Stimulated activated CD4-positive, alpha-beta T cell treated with anti-CD3 and anti-CD28 coated beads, Interleukin-4, amount 100 ng/mL, for 1 hour (primary cell): ENCODE measurements at places on chromosomes 7 and 10.

DNA sequence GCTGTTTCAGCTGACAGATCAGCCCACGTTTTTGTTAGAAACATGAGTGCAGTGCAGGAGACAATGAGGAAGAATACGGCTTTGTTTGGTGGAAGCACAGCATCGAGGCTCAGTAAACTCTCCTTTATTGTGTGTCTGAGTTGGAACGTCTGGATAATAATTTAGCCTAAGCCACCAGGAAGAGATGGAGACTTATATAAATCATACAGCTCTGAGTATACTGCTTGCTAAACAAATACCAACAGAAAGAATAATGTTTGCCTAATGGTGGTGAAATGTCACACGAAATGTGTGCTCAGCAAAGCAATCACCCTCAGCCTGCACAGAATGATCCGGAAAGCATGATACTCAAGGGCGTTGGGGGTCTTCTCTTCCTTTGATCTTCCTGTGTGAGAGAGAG, 664.1 kb upstream of the ADARB2 start:
- DNase-seq, result no peak

GRCh38 chr7:8065356-8065813, 96.8 kb downstream of the GLCCI1 start:
- no peak for DNase-seq

DNA sequence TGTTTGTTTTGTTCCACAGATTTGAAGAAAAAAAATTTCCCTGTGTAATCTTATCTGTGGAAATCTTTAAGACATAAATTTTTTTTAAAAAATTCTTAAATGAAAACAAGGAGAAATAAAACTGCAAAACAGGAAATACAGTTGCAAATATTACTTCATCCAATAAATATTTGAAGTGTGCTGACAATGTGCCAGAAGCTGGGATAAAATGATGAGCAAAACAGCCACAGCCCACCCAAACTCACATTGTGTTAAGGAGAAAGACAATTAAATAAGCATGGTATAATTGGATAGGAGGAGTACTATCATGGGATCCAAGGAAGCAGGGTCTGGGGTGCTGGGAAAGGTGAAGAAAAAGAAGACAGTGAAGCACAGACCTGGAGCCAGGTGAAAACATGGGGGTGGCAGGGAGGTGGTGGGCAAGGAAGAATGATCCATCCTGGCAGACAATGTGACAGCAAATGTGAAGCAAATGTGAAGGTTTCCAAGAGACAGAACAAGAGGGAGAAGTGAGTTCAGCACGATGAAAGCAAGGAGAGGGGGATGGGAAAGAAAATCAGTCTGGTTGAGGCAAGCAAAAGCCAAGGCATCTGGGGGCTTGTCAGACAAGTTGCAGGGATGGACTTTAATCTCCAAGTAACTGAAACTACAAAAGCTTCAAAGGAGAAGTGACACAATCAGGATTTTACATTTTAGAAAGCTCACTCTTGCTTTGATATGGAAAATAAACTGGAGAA, 135.9 kb downstream of the HIBADH start:
- DNase-seq, result no peak

GRCh38 chr7:47639495-47640110, 57.7 kb upstream of the TNS3 start:
- DNase-seq, result no peak

GRCh38 chr10:61869041-61869675, 32.3 kb upstream of the ARID5B start:
- no peak for DNase-seq

DNA sequence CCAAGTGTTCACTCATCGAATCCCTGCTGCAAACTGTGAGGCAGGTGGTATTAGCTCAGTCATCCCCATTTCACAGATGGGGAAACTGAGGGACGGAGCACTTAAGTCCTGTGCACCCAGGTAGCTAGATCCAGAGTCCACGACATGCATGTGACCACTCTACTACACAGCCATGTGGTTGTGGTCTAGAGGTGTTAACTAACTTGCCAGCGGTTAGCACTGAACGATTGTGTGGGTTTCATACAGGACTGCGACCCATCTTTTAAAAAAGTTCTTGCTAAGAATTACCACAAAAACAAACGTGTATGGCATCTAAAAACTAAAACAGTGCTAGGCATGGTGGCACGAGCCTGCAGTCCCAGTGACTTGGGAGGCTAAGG, 16.1 kb upstream of the ABCC2 start:
- no peak for DNase-seq

- no peak for DNase-seq
Observed at GRCh38 chr7:47572094-47572445, 9.8 kb downstream of the TNS3 start.

DNA sequence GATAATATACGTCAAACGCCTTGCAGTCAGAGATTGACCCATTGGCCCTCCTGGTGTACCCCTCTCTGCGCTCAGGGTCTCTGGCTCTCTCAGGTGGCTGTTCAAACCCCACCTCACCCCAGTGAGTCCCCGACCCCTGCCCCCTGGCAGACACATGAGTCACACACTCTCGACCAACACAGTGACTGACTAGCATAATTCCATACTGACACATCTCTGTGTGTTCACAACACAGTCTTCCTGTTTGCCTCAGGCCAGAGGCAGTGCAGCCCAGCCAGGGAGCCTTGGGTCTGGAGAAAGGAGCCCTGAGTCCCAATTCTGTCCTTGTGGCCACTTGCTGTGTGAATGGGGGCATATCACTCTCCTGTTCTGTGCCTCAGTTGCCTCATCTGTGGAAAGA, 40.1 kb downstream of the PALD1 start:
- no peak for DNase-seq

DNA sequence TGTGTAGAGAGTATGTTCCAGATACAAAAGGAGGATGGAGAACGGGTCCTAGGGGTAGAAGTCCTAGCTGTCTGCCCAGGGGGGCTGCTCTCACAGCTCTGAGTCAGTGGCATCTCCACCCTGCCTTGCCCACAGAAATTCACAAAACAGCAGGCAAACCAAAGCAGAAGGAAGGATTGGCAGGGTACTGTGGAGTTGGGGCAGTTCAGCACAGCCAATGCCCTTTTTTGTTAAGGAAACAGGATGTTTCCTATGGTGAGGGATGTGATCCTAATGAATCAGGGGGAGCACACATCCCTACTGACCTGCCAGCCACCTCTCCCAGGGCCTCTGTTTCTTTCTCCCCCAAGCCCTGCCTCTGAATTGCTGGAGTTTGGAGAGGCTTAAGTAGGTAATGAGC, 457.6 kb downstream of the PLXNA4 start:
- DNase-seq, result no peak

GRCh38 chr7:44184206-44184872, 4.9 kb downstream of the GCK start:
- no peak for DNase-seq

- no peak for DNase-seq
Observed at GRCh38 chr10:111131168-111131799, 54.5 kb downstream of the ADRA2A start.

DNA sequence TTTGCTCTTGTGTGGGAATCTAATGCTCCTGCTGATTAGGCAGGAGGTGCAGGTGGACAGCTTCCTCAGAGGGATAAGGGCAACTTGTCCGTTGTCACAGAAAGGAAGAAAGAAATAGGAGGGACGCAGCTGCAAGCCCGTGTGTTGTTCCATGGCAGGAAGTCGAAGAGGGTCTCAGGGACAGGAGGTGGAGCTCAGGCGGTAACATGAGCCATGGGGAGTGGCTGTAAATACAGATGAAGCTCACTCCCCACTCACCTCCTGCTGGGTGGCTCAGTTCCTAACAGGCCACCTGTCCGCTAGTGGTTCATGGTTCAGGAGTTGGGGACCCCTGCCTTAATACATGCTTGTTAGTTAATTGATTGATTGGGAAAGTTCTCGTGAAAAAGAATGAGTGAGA, 101.7 kb upstream of the SFMBT2 start:
- DNase-seq, result no peak

DNA sequence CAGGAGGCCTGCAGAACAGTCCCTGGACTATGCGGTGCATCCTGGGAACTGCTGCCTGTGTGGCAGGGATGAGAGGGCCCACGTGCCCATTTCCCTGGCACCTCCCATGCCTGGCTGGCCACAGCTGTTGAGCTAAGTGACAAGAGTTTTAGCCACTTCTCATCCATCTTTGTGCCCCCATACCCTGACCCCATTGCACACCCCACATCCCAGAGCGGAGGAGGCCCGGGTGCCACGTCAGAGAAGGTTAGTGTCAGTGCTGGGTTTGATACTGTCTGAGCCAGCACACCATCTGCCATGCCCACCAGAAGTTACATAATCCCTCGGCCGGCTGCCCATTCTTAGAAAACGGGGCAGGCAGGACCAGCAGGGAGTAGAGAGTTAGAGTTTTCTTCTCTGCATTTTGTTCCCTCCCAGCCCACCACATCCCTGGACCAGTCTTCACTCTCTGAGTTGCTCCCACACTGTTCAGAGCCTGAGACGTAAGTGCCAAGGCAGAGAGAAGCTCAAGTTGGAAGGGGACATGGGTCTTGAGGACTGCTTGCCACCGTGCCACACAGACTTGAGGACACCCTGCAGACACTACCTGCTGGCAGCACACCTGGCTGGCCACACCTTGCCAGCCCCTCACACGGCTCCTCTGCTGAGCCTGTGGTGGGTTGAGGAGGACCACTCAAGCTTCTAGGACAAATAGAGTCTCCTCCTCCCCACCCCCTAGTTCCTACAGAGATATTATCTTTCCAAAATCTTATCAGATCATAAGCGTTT, 13.1 kb downstream of the UNC5B start:
- DNase-seq, result no peak

GRCh38 chr7:1802899-1803298, 132.8 kb downstream of the ELFN1 start:
- no peak for DNase-seq

DNA sequence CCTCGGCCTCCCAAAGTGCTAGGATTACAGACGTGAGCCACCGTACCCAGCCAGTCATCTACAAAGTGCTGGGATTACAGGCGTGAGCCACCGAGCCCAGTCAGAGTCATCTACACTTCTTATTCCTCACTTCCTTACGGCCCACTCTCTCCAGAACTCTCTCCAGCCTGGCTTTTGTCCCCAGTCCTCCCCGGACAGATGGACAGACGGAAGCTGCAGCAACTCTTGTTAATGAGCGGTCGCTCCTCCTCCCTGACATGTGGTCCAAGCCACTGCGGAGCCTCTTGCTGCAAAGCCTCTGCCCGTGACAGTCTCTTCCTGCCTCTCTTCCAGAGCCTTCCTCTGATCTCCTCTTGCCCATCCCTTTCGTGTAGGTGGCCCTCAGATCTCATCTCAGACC, 45.9 kb downstream of the TMEM270 start:
- DNase-seq, result no peak

GRCh38 chr10:33818343-33818742, 483.9 kb upstream of the NRP1 start:
- no peak for DNase-seq

DNA sequence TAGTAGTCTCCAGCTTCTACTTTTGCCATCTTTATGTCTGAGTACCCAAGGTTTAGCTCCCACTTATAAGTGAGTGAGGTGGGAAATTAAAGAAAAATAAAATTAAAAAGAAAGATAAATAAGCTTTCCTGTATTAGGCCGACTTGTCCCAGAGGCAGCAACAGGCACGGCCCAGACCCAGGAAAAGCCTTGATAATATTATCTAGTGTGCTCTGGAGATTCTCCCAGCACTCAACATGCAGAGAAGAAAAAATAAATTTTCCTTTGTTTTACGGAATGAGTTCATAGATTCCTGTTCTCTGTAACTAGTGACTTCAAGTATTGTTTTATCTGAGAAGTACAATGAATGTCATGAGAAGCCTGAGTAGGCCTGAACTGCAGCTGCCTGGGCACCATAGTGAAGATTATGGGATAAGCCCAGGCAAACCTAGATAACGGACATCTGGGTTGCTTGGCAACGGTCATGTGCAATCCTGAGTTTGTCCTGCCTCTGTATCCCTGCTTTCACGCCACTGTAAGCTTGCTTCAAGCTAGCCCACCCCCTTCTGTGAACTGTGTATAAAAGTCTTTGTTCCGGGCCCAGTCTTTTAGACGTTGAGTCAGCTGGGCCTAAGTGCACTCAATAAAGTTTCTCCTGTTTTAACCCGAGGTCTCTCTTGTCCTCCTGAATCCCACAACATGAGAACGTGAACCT, 6.4 kb downstream of the ATE1 start:
- no peak for DNase-seq

DNA sequence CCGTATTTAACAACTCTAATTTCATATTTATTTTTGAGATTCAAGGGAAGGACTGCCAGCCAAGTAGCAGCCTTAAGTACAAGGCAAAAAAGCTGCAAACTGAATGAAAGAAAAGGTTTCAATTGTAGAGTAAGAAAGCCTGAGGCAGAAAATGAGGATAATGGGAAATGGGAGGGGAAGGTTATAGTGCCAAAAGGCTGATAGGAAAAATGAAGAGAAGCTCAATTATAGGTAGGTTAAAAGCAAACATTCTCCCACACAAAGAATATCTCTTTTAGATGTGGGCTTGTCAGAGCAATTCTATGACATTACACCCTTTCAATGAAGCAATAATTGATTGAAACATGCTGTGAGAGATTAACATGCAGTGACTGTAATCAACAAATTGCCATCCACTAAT, 175.3 kb downstream of the RAPGEF5 start:
- no peak for DNase-seq

DNA sequence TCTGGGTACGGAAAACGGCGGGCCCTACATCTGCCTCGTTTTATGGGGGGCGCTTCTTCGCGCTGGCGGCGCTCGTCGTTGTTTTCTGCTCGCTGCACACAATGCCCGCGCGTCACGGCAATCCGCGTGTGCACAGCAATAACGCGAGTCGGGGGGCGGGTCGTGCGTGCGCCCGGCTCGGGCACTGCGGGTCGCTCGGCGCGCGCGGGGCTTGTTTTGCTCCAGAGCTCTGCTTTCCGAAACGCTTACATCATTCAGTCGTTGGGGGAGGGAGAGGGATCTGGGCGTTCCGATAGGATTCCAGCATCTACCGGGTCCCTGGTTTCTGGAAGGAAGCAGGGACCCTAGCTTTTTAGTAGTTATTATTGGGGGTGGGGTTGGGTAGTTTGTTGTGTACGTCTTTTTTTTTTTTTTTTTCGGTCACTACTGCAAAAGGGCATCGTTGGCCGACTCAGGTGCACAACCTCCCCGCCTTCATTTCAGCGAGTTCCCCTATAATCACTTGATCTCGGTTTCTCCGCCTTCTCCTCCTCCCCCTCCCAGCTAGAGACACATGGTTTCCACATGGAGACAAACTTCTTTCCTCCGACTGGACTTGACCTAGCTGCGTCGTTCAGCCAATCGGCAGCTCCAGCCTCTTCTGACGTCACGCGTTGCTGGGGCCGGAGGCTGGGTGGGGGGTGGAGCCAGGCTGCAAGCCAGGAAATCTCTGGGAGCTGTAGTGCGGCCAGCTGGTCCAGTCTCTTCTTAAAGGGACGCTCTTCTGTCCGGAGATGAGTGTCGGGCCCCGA, 3.5 kb downstream of the MXI1 start:
- peak; percentile 88 for DNase-seq

DNA sequence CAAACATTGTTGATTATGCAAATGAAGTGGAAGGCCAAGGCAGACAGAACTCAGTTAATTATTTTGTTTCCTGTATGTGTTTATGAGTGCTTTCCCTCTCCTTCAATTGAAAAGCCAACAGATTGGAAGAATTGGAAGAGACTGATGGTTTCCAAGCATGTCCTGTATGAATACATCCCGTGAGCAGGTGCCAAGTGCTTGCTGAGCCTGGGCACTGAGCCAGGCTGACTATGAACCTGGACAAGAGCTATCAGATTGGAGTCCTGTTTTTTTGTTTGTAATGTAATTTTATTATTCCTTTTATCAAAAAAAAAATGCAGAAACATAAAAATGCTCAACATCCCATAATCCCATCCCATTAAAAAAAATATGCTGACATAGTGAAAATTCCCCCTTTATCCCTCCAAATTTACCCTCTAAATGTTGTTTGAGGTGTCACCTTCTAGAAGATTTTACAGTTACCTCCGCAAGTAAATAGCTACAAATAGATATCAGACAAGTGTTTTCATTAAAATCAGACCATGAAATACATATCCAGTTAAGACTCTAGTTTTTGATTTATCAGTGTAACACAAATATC, 449.5 kb downstream of the GRID1 start:
- no peak for DNase-seq
